ENCODE measurements at places on chromosomes 5 and 9. TPM values are rescaled to one million over a fixed set of nuclear protein-coding genes. Genes with fewer than 3 reads are reported as not detected.

Gene PCDHB12
- not detected for total RNA-seq

Gene S1PR3
- 96.4 TPM for total RNA-seq

Gene PCDHGA4
- 0.15 TPM for total RNA-seq

Gene CYSRT1
- total RNA-seq = 4.6 TPM

Gene CD72
- 0.16 TPM for total RNA-seq
